ENCODE measurements at places on chromosomes 1 and 21.

DNA sequence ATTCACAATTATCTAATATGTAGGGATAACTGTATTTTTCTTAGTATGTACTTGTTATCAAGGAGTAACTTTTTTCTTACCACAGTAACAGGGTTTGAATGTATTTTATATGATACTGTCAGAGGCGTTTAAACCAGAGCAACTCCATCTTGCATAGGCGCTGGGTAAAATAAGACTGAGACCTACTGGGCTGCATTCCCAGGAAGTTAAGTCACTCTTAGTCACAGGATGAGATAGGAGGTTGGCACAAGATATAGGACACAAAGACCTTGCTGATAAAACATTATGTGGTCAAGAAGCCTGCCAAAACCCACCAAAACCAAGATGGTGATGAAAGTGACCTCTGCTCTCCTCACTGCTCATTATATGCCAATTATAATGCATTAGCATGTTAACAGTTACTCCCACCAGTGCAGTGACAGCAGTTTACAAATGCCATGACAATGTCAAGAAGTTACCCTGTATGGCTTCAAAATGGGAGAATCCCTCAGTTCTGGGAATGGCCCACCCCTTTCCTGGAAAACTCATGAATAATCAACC, 64.8 kb downstream of the RPE65 start:
- H3K4me1 ChIP-seq, result peaks cover 15% of the 10 kb centered on the region
- no peaks in the 10 kb centered on the region for H3K27me3 ChIP-seq
- H3K36me3 ChIP-seq, result no peaks in the 10 kb centered on the region
- H3K4me3 ChIP-seq, result no peak overlapping the region
- no peak for DNase-seq

- no peaks in the 10 kb centered on the region for H3K36me3 ChIP-seq
- H3K27me3 ChIP-seq, result peaks cover under 1% of the 10 kb centered on the region
- peak; percentile 90 for DNase-seq
Measured at GRCh38 chr1:153572569-153573015, 6.9 kb upstream of the S100A2 start.

GRCh38 chr1:2228694-2229036, 546 bp downstream of the SKI start:
- DNase-seq, result no peak
- H3K27ac ChIP-seq, result peak overlapping the region; percentile 89
- no peaks in the 10 kb centered on the region for H3K36me3 ChIP-seq
- H3K4me1 ChIP-seq, result peaks cover 40% of the 10 kb centered on the region
- peak overlapping the region; percentile 71 for H3K4me3 ChIP-seq

DNA sequence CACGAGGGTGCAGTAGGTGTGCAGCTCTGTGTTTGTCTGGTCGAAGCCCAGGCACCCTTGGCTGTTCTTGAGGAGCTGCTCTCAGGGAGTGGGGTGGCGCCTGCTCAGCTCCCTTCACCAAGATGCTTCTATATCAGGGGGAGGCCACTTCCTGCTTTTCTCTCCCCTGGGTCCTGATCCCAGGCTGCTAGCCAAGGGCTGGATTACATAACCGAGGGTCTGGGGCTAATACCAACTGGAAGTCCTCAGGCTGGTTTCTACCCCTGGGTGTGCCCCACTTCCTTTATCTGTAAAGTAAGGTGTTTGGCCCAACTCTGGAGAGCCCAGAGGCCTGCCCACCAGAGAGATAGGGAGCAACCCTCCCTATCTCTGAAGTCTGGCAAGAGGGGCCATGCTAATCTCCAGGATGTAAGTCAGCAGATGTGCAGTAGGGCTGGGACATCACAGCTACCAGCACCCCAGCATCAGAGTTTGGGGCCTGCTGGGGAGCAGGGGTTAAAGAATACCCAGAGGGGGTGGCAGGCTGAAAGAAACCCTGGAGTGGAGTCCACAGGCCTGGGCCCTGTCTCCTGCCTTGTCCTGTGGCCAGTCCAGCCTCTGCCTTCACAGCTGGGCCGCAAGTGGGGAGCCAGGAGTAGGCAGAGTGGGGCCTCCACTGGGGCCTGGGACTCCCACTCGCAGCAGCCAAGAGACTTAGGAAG, 2.1 kb downstream of the SELENBP1 start:
- H3K27ac ChIP-seq, result peak overlapping the region; percentile 73
- peaks cover 2% of the 10 kb centered on the region for H3K36me3 ChIP-seq
- H3K4me1 ChIP-seq, result peaks cover 44% of the 10 kb centered on the region
- DNase-seq, result peak; percentile 72
- H3K4me3 ChIP-seq, result peak overlapping the region; percentile 19

DNA sequence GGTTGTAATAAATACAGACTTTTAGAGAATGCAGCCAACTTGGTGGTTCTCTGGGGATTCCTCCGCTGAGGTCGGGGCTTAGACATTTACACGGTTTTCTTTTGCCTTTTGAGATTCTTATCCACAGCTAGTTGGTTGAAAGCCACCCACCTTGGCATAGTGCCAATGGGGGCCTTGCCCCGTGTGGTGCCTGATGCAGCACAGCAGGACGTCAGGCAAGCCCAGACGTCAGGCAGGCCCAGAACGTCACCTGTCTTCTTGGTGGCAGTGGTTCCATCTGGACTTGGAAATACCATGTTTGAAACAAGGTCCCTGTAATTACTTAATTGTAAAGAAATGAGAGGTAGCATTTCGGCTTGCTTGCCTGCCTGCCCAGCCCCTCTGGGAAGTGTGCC, 78.5 kb downstream of the GALNT2 start:
- peaks cover 87% of the 10 kb centered on the region for H3K4me1 ChIP-seq
- H3K27ac ChIP-seq, result peak overlapping the region; percentile 2
- H3K27me3 ChIP-seq, result no peaks in the 10 kb centered on the region
- H3K4me3 ChIP-seq, result no peak overlapping the region
- no peak for DNase-seq

GRCh38 chr1:187078321-187078720, 249.6 kb downstream of the PLA2G4A start:
- H3K4me3 ChIP-seq, result no peak overlapping the region
- H3K27ac ChIP-seq, result no peak overlapping the region
- H3K27me3 ChIP-seq, result no peaks in the 10 kb centered on the region
- no peak for DNase-seq
- H3K36me3 ChIP-seq, result no peaks in the 10 kb centered on the region

- H3K36me3 ChIP-seq, result no peaks in the 10 kb centered on the region
- H3K27ac ChIP-seq, result no peak overlapping the region
- no peak overlapping the region for H3K4me3 ChIP-seq
- H3K4me1 ChIP-seq, result peaks cover 19% of the 10 kb centered on the region
- H3K27me3 ChIP-seq, result no peaks in the 10 kb centered on the region
- no peak for DNase-seq
Measured at GRCh38 chr1:203536575-203536974, 42.6 kb downstream of the OPTC start.

DNA sequence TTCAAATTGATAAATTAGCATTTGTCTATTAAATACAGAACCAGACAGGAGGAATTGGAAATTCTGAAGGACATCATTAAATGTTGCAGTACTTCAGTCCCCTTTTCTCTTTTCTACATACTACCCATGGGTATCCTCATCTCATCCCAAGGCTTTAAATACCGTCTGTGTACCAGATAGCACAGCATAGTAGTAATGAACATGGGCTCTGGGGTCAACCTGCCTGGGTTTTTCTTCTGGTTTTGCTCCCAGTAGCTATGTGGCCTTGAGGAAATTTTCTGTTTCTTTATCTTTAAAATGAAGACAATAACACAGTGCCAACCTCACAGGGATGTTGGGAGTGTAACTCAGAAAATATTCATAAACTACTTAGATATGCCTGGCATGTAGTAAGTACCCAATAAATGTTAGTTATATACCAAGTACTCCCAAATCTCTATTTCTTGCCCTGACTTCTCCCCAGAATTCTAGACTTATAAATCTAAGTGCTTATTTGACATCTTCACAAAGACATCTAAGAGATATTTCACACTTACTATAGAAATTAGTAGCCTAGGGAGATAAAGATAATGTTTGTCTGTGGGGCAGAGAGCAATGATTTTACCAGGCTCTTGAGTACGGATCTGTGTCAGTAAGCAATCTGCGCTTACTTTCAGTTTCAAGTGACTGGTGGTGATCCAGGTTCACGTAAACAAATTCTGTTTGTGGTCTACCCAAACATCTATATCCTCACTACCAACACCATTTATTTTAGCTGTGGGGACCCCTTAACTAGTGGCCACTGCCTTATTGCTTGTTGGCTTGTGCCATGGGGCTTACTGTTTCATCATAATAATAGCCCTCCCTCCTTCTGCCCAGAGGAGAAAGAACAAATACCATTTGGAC, 37.3 kb downstream of the VANGL2 start:
- no peaks in the 10 kb centered on the region for H3K36me3 ChIP-seq
- no peaks in the 10 kb centered on the region for H3K4me1 ChIP-seq
- H3K27ac ChIP-seq, result no peak overlapping the region
- DNase-seq, result no peak

DNA sequence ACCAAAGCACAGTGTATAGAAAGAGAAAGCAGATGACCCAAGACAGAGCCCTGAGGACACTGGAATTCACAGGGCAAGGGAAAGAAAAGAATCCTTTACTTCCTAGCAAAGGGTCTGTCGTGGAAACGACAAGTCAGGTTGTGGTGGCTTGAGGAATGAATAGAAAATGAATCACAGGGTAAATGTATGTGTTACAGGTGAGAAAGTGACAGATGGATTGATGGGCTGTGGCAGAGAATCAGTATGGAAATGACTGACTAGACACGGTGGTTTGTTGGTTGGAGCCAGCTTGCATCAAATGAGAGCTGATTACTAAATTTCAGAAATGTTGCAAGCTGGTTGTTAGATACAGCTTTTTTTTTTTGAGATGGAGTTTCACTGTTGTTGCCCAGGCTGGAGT, 46.9 kb downstream of the PTP4A2 start:
- H3K27me3 ChIP-seq, result no peaks in the 10 kb centered on the region
- no peaks in the 10 kb centered on the region for H3K4me1 ChIP-seq

- H3K27me3 ChIP-seq, result no peaks in the 10 kb centered on the region
- no peak for DNase-seq
- no peak overlapping the region for H3K4me3 ChIP-seq
- no peaks in the 10 kb centered on the region for H3K4me1 ChIP-seq
- H3K27ac ChIP-seq, result no peak overlapping the region
- no peaks in the 10 kb centered on the region for H3K36me3 ChIP-seq
Measured at GRCh38 chr1:165052431-165052830, 304.1 kb downstream of the LMX1A start.

All from psoas muscle (tissue), 8 donors.